ENCODE measurements at places on chromosomes 12 and 14.

DNA sequence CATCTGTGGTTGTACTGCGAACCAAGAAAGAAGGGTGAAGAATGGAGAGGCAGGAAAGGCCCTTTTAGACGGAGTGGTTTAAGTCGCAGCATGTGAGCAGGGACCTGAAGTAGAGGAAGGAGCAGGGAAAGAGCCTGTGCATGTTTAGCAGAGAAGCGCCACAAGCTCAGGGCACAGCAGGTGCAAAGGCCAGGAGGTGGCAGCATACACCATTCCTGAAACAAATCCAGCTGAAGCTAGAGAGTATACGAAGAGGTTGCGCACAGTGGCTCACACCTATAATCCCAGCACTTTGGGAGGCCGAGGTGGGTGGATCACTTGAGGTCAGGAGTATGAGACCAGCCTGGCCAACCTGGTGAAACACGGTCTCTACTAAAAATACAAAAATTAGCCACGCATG lies 49.9 kb downstream of the HELB start:
- no peak for DNase-seq

DNA sequence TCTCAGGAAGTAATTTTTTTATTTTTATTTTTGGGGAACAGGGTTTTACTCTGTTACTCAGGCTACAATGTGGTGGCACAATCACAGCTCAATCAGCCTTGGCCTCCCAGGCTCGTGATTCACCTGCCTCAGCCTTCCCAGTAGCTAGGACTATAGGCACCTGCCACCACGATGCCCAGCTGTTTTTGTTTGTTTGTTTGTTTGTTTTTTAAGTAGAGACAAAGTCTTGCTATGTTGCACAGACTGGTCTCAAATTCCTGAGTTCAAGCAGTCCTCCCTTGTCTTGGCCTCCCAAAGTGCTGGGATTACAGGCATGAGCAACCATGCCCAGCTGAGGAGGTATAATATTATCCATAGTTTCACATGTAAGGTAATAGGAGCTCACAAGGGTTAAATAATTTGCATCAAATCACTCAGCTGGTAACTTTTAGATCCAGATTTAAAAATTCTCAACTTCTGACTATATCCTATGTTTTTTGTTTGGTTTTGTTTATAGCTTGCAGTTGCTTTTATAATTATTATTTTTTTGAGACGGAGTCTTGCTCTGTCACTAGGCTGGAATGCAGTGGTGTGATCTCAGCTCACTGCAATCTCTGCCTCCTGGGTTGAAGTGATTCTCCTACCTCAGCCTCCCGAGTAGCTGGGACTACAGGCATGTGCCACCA lies 629.3 kb downstream of the DIO2 start:
- DNase-seq: no peak

DNA sequence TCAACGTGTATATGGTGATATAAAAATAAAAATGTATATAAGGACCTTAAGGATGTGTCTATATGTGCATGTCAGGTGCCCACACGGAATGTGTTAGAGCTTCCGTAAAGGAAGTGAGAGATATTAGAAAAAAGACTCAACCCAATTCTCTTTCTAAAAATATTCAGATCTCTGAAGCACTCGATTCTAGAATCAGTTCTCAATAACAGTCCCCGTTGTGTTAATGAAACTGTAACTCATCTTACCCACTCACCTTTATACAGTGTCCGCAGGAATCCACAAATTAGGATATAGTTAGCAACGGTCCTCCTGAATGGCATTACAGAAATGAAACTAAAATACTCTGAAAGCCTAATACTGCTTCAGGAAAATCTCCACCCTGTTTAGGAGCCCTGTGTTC lies 29.3 kb downstream of the GRIN2B start:
- no peak for DNase-seq

DNA sequence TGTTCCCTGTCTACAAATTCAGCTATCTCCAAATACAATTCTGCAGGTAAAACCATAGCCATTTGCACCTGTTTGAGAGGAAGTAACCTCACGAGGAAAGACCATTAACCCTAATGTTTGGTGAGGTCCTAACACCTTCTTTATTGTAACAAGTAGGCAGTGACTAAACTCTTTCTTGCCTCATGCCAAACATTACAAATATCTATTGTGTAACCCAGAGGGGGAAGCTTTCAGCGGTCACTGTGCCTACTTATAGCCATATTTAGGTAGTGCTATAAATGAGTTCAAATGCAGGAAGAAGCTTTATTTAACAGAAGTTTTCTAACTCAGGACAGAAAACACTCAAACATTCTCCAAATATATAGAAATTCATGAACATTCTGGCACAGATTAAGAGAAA lies 252.7 kb downstream of the LRFN5 start:
- no peak for DNase-seq

DNA sequence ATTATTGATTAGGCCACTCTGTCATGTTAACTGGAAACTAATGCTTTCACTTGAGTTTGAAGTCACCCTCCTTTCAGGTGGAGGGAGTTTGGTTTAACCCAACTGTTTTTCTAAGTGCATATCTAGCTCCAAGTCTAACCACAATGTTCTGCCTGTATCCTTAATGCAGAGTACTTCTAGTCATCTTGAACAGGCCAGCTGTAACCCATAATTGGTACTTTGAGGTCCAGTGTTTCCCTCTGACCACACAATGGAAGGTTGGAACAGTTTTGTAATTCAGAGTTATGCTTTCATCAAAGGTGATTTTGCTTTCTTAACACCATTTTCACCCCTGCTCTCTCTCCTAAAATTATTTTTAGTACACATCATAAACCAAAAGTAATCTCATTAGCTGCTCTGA lies 237.2 kb upstream of the DCN start:
- no peak for DNase-seq

- no peak for DNase-seq
Measured at GRCh38 chr12:123232472-123232806, 502 bp downstream of the MPHOSPH9 start.

- no peak for DNase-seq
Measured at GRCh38 chr12:28424965-28425364, 234.7 kb downstream of the CCDC91 start.

DNA sequence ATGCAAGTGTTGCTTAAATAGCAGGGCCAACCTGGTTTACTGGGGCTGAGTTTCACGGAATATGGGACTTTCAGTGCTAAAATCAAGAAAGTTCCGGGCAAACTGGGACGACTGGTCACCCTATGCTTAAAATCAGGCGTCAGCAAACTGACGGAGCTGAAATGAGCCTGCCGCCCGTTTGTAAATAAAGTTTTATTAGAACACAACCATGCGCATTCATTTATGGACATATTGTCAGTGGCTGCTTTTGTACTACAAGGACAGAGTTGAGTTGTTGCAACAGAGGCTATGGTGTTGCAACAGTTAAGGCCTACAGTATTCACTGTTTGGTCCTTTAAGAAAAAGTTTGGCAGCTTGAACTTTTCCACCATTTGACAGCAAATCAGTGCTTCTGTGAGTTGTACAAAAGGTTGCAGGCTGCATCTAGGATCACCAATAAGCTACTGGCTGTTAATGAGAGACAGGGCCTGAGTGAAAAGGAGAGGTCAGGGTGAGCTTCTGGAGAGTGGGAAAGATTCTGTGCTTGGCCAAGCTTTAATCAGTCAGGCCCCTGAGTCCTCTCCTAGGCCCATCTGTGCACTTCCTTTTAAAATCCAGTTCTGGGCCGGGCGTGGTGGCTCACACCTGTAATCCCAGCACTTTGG lies 13.3 kb downstream of the SELPLG start:
- no peak for DNase-seq

DNA sequence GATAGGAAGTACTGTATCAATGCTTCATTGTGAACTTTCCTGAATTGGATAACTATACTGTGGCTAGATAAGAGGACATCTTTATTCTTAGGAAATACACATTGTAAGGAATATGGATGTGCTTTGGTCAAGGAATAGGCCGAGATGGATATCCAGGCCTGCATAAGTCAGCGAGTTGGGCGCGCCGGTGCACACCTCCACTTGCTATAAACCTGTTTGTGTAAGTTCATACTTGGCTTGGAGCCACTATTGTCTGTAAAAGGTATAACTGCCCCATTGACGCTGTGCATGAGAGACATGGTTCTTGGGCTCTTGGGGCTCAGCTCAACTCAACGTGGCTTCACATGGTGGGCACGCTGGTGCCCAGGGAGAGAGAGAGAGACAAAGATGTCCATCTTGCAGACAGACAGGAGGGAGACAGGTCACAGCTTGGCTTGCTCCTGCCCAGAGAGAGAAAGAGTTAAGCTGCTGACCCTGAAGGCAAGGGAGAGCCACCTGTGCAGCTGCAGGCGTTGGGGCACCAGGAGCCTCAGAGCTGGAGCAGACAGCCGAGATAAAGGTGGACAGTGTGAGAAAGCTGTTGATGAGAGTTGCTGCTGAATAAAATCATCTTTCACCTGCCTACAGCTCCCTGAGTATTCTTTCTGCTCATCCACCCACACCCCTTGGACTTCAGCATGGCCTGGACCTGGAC lies 34.1 kb upstream of the COCH start:
- DNase-seq: no peak

DNA sequence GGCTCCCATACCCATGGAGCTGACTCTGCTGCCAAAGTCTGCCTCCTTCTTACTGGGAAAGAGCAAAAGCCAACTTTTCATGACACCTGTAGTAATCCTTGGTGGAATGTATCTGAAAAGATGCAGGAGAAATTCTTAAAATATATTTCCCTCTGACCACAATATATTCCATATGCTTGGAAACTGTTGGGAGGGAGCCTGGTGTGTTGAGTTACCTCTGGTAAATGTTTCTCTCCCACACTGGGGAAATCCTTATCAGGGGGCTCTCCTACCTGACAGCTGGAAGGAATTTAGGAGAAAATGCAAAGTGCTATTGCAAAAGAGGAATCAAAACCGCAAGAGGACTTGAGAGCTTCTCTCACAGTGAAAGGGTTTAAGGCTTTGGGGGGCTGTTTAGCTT lies 139.4 kb downstream of the TBX5 start:
- no peak for DNase-seq

DNA sequence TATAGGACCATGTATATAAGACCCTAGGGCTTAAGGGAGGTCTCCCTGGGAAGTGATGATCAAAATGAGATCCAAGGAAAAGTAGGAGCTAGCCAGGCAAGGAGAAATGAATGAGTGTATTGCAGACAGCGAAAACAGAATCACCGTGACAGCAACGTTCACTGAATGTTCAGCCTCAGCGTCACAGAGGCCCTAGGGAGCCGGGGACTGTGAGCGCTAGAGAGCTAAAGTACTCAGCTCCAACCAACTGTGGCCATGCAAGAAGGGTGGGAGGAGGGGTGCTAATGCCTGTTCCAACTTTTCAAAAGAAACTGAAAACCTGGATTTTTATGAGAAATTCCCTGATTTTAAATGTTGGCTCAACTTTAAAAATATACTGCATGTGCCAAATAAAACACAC lies 105.5 kb upstream of the CCND2 start:
- no peak for DNase-seq

DNA sequence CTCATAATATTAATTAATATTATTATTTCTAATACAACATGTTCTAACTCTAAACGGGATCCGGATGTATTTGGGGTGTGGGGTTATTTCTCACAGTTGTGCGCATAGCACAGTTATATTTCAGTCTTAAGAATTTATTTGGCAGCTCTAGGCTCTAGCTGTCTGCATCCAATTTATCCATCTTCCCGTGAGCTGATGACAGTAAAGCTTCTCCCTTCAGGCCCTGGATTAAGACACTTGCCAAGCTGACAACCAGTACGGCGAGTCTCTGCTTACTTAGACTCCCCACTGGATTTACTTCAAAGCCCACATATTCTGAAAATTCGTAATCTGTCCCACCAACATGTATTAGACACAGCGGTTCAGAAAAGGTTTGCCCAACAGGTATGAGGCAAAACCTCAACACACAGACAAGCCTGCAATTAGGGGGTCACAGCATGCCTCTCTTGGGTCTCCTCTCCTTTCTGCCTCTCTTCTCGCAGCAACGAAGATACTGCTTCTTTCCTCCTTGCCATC lies 232.9 kb upstream of the TMTC1 start:
- no peak for DNase-seq

GRCh38 chr14:48304729-48305128 lies 629.3 kb upstream of the MDGA2 start:
- DNase-seq: no peak

GRCh38 chr14:100148837-100149731 lies 10.4 kb downstream of the DEGS2 start:
- no peak for DNase-seq

Measured in NCI-H2171 (cell line).